ENCODE measurements at places on chromosomes 2 and 18.
A peak's percentile ranks its signal among the peaks of the same experiment; 100 is the strongest.

DNA sequence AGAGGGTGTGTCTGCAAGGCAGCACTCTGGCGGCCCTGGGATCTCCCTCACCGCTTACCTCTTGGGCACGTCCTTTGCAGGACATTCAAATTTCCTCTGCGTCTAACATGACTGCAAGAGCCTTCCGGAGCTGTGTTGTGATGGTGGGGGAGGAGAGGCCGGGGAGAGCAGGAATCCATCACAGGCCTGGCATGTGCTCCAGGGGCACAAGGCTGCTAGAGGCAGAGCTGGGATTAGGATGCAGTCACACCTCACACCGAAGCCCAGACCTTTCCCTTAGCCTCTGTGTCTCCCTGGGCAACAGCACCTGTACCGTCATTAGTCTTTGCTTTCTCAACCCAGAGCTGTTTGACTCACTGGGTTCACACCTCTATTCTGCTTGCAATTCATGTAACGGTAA lies 111.3 kb downstream of the CMPK2 start:
- DNase-seq = no peak

DNA sequence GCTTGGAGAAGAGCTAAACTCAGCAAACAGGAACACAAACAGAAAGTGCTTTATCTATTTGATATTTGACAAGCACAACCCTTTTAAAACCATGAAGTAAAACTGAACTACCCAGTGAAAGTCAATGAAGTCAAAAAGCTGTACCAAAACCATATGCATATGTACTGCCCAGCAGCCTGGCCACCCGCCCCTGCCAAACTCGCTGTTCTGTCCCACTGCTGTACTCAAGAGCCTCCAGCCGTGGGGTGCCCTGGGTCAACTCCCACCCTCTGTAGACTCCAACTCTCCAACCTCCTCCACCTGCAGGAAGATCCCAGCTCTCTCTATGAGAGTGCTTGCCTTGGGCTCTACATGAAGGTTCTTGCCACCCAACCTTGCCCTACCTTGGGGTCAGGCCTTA lies 268.2 kb downstream of the AGPS start:
- no peak for DNase-seq

- DNase-seq = no peak
Observed at GRCh38 chr2:28868611-28869010, 1.5 kb downstream of the TRMT61B start.

DNA sequence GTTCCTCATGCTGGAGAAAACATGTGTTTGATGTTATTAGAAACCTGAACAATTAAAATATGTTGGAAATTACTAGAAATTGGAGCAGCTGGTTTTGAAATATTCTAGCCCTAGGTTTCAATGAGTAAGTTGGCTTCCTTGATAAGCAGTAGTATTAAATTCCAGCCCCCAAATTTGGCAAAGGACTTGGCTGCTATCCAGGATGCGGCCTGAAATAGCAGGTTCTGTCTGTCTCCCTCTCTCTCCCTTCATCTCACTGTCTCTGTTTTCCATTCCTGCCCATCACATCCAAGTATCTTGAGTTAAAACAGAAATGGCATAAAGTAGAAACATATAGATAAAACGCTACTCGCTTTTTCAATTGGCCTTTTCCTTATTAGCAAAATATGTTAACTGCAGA lies 20.9 kb upstream of the GPR45 start:
- no peak for DNase-seq

DNA sequence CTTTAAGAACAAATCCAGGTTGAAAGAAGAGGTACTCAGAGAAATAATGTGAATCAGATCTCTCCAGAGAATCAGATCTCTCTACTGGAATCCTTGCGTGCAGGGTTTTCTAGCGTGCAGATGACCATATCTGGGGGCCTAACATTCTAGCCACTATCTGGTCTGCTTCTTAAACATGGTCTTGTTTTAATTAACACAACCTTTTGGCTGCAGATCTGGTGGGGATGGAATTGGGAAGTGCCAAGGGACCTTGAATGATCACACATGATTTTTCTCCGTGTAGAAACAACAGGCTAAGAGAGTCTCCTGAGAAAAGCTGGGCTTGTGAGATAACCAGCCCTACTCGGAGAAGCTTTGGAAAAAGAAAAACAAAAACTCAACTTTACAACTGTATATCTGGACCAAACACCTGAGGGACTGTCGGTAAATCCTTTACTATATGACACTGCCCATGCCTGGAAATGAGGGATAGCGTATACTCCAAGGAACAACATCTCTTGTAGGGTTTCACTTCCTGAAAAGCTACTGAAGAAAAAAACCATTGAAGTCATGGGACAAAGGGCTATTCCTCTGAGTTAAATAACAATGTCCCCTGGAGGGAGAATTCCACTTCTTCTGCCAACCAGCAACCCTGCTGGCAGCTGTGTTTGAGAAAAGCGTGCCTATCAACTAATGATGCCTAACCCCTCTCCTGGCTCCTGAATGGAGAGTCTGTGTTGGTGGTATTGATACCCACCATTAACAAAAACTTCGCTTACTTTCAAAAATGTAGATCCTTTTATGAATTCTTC lies 171.0 kb upstream of the REV1 start:
- no peak for DNase-seq

- DNase-seq = peak; percentile 62
Observed at GRCh38 chr18:76394780-76395476, 100.1 kb downstream of the ZNF516 start.

DNA sequence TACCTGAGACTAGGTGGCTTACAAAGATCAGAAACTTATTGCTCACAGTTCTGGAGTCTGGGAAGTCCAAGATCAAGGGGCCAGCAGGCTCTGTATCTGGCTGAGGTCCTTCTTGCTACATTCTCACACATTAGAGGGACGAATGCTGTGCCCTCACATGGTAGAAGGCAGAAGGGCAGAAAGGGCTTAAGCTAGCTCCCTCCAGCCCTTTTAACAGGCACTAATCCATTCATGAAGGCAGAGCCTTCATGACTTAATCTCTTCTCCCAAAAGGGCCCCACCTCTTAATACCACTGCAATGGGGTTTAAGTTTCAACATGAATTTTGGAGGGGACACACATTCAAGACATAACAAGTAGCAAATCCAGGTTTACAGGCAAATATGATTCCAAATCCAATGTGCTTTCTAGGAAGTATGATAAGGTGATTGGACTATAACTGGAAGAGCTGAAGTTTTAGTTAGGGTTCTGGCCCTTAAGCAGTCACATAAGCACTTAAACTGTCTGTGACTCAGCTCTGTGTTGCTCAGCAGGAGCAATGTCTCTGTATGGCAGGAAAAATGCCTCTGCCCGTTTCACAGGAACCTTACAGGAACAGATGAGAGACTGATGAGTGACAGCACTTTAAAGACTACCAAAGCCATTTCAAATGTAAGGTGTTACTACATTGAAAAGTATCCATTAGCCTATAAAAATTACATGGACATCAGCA lies 119.6 kb upstream of the PTPRM start:
- no peak for DNase-seq

- no peak for DNase-seq
Observed at GRCh38 chr2:1746174-1747064, 2.1 kb upstream of the PXDN start.

DNA sequence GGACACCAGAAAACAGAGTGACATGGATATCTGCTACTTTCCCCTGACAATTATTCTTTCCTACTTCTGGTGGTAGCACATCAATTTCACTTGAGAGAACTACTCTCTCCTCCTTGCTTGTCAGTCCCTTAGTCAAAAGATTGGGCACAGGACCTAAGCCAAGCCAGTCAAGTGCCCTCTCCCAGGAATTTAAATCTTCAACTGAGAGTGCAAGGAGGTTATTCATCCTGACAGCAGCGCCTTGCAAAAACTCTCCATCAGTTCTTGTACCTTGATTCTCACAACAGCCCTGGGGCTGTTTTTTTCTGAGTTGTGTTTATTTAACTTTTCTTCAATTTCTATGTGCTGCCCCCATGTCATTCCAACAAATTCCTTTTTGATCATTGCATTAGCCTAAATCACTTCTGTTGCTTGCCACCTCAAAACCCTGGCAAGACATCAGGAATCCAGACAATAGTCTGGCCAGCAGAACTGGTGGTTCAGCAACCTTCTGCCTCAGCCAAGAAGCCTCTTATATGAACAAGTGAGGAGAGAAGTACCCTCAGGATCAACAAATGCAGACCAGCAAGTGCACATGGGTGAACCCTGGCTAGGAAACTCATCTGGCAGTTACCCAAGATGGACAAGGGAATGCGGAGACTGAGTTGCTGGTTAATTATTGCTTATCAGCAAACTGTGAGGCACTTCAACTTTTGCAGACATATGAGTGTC lies 19.4 kb downstream of the COL4A3 start:
- peak; percentile 23 for DNase-seq

GRCh38 chr18:74242438-74243096 lies 49.2 kb downstream of the CYB5A start:
- no peak for DNase-seq

- peak; percentile 20 for DNase-seq
Observed at GRCh38 chr2:157620956-157621355, 7.7 kb downstream of the ACVR1C start.

DNA sequence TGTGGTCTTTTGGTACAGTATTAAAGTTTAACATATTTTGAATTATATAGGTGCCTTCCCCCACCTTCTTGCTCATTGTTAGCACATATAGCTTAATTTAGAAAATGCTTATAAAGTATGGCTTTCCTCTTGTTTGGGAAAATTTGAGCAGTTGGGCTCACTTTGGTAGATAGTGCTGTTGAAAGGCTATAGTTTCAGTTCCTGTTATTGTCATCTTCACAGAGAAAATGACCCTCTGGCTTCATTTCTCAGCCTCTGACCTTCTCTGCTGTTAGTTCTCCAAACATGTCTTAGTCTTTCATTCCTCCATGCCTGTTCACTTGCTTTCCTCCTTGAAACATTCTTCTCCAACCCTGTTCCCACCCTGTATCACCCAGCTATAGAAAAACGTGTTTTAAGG lies 200.6 kb downstream of the WDR7 start:
- DNase-seq = no peak

GRCh38 chr2:136149011-136149410 lies 31.1 kb upstream of the CXCR4 start:
- DNase-seq = no peak

DNA sequence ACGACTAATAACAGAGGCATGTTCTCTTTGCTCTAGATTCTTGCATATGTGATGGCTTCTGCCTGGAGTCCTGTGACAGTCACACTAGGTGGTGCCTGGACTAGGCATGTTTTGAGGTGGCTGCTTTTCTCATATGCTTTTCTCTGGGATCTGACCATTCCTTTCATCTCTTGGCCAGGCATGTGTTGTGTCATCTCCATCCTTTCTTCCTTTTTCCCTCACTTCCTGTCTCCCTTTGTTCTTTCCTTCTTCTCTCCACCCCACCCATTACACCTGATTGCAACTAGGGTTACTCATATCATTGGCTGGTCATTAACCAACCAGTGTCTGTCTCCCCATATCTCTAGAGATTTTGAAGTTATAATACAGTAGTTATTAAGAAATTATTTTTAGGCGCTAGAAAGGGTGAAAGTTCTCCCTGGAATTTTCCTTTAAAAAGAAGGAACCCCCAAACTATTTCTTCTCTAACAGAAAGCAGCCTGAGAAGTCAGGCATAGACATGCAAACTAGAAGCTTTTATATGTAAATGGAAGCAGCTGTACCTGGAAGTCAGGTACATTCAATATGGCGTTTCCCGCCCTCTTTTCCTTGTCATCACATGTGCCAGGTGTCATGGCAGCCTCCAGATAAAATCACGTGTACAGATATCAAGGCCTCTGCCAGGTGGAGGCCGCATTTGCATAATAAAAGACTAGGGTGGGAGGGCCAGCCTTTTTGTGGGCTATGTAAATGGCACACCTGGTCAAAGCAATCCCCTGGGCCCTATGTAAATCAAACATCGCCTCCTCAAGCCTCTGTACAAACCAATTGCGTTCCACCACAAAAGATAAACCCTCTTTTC lies 220.4 kb upstream of the MEX3C start:
- no peak for DNase-seq

DNA sequence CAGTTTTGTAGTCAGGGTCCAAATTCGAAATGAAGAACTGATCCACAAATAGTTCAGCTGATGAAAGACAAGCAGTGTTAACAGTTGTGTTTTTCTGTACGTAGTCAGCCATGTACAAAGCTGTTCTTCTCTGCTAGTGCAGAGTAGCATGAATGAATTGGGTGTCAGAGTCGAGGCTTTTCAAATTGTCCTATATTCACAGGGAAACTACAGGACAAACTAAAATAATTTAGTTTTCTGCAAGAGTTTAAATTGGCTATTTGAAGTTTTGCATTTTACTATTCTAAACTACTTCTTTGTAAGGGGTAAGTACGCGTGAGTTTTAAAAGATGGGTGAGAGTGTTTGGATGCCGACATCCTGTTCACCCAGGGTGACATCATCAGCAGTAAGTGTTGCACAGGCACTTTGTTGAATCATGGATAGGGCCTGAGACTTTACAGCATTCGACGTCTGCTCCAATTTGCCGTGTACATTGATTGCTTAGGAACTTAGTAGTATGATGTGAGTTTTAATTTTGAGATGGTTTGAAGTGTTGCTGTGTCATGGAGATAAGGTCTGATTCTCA lies 147.2 kb upstream of the NFATC1 start:
- peak; percentile 3 for DNase-seq

DNA sequence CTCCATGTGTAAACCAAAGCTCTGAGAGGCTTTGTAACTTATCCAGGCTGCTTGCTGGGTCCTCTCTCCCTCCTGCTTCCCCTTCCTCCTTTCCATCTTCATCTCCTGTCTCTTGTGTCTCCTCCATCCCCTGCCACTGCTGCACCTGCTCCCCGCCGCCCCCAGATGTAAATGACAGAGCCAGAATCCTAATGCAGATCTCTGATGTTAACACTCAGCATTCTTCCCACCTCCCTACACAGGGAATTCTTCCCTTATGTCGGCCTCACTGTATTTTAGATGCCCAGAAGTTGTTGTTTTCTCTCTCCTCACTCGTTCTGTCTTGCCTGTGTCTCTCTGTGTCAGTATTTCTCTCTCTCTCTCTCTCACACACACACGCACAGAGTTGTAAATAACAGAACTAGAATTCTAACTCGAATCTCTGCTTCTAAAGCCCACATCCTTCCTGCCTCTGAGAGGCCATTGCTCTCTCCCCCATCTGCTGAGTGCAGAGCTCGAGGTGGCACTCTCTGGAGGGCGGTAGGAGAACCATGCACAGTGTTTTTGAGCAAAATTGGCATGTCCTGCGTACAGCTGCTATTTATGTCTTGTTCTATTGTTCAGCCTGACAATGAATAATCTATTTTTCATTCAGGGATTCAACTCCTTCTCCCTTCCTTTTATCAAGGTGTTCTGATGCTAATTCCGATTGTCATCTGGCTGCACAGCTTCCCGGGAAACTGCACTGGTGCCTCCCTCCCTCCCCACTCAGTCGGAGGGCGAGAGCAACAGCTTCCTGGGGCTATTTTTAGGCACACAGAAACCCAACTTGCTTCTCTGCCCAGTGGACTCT lies 219.9 kb downstream of the SH3RF3 start:
- DNase-seq = no peak

- DNase-seq = peak; percentile 67
Observed at GRCh38 chr2:73110168-73111072, 2.3 kb downstream of the RAB11FIP5 start.

GRCh38 chr2:85656468-85656867 lies 11.5 kb downstream of the SFTPB start:
- DNase-seq = peak; percentile 56

DNA sequence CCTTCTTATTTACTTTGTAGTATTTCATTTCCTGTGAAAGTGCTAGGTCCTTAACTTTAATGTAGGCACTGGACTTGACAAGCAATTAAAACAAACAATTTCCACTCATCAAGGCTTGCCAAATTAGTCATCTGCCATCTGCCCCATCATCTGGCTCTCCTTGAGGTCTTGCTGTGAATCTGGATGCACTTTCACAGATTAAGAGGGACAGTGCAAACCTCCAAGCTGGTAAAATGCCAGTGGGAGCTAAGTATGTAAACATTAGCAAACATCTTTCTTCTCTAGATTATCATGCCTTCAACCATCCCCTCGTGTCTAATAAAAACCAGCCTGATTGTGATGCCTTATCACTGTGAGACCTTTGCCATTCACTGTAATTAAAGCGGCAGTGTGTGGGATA lies 402.9 kb downstream of the ERBB4 start:
- peak; percentile 0 for DNase-seq

All from EH (cell line).